Upper lobe of right lung (tissue), 1 donor: ENCODE measurements at places on chromosomes 13 and 19. TPM values are rescaled to one million over a fixed set of nuclear protein-coding genes. Genes with fewer than 3 reads are reported as not detected.

The EDDM13 gene
- total RNA-seq = 1.1 TPM

The CRB3 gene
- 48.4 TPM for total RNA-seq

- H3K27me3 ChIP-seq = no peaks in the 10 kb centered on the region
- H3K27ac ChIP-seq = no peak overlapping the region
- no peaks in the 10 kb centered on the region for H3K36me3 ChIP-seq
- no peak overlapping the region for H3K4me3 ChIP-seq
These were observed 295.8 kb downstream of the NDFIP2 start for GRCh38 chr13:79776531-79777295.

DNA sequence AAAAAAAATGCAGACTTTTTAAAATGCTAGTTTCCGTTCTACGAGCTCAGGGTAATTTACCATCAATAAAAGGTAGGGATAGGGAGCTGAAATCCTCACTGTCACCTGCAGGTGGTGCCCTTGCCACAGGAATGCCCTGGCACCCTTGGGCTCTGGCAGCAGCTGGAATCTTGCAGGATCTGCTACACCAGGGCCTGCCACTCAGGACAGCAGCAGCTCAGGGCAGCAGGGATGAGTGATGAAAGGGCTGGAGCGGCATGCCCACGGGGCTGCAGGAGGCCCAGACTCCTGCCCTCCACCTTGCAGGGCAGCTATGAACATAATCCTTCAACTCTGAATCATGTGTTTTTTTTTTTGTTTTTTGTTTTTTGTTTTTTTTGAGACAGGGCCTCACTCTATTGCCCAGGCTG lies 54.0 kb downstream of the GNG7 start:
- no peak overlapping the region for H3K4me3 ChIP-seq
- H3K27me3 ChIP-seq = no peaks in the 10 kb centered on the region
- H3K36me3 ChIP-seq = no peaks in the 10 kb centered on the region
- no peak overlapping the region for H3K27ac ChIP-seq
- DNase-seq = peak; percentile 87

DNA sequence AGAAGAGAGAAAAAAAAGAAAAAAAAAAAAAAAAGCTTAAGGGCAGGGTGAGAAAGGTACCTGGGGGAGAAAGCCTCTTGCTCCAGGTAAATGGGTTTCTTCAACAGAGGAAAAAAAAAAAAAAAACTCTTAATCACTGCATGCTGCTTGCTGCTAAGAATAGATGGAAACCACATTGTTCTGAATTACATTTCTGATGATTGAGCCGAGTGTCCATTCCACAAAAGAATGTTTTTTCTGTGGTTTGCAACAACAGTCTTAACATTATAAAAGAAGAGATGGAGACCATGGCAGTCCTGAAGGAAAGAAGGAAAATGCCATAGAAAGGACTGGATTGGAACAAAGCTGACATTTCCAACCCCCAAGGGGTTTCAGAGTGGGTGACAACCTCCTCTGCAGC lies 1312.7 kb downstream of the SLITRK1 start:
- H3K36me3 ChIP-seq = no peaks in the 10 kb centered on the region
- no peak overlapping the region for H3K4me3 ChIP-seq
- no peak for DNase-seq
- H3K27me3 ChIP-seq = no peaks in the 10 kb centered on the region
- no peak overlapping the region for H3K27ac ChIP-seq
- H3K4me1 ChIP-seq = no peaks in the 10 kb centered on the region

GRCh38 chr19:42096255-42096837 lies 20.4 kb downstream of the ZNF574 start:
- H3K4me1 ChIP-seq = peaks cover 2% of the 10 kb centered on the region
- no peak for DNase-seq
- no peak overlapping the region for H3K4me3 ChIP-seq
- no peaks in the 10 kb centered on the region for H3K36me3 ChIP-seq

- H3K4me3 ChIP-seq = peak overlapping the region; percentile 75
- no peaks in the 10 kb centered on the region for H3K36me3 ChIP-seq
- DNase-seq = no peak
- no peak overlapping the region for H3K27ac ChIP-seq
- peaks cover 13% of the 10 kb centered on the region for H3K4me1 ChIP-seq
These were observed 1.4 kb downstream of the FZR1 start for GRCh38 chr19:3507371-3508120.

DNA sequence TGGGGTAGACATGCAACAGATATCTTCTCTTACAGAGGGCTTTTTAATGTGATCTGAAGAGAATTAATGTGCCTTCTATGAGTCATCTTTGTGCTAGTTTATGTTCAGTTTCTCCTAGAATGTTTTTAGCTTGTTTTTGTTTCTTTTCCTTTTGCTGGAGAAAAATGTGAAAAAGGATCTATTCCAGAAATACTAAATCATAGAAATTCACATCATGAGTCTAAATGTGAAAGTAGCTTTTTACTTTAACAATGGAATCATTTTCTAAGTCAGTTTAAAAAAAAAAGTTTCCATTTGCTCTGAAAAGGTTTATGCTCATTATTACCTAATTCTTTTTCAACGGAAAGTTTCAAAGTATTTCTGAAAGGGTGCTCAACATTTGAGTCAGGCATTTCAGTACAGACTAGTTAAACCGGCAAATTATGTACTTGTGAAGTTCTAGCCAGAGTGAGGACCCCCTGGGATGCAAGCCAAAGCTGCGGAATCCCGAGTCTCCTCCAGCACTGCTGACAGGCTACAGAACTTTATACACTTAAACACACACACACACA lies 72.9 kb downstream of the SPATA13 start:
- no peaks in the 10 kb centered on the region for H3K36me3 ChIP-seq
- no peaks in the 10 kb centered on the region for H3K27me3 ChIP-seq
- no peaks in the 10 kb centered on the region for H3K4me1 ChIP-seq
- H3K27ac ChIP-seq = no peak overlapping the region
- H3K4me3 ChIP-seq = no peak overlapping the region
- no peak for DNase-seq

- H3K4me1 ChIP-seq = peaks cover 10% of the 10 kb centered on the region
- DNase-seq = no peak
- peak overlapping the region; percentile 86 for H3K4me3 ChIP-seq
- no peaks in the 10 kb centered on the region for H3K36me3 ChIP-seq
- peak overlapping the region; percentile 93 for H3K27ac ChIP-seq
These were observed 740 bp downstream of the ZNF555 start for GRCh38 chr19:2841855-2842574.

GRCh38 chr13:22428188-22428828 lies 752.5 kb upstream of the SGCG start:
- H3K4me3 ChIP-seq = no peak overlapping the region
- no peaks in the 10 kb centered on the region for H3K36me3 ChIP-seq
- peak overlapping the region; percentile 7 for H3K27ac ChIP-seq
- no peaks in the 10 kb centered on the region for H3K4me1 ChIP-seq

DNA sequence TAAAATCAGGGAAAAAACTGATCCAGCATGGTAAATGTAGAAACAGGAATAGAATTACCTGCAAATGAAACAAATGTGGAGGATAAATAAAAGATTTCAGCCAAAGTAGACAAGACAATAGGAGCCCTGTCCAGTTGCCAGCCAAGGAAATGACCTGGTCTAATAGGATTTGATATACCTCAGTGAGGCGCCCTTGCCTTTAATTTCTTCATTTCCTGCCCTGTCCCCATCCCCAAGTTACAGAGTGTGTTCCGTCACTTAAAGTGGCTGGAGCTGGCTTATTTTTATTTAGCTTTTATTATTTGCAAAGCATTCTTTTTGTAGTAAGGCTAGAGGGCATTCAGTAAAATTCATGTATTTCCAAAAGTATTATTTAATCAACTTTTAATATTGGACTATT lies 1022.0 kb downstream of the EFNB2 start:
- no peaks in the 10 kb centered on the region for H3K36me3 ChIP-seq
- no peak overlapping the region for H3K4me3 ChIP-seq

DNA sequence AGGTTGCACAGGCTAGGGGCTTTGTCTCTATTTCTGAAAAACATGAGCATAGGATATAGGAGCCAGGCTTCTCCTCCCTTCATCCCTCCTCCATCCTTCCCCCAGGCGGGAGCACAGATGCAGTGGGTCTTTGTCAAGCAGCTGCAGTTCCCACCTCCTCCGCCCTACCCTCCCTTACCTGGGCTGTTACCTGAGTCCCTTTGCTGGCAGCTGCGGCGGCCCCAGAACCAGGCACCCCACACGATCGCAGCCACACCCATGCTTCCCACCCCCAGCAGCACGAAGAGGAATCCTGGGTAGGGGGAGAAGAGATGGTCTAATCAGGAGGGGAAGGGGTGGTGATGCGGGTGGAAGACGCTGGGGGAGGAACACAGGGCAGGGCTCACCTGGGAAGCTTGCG lies 7.8 kb downstream of the TMIGD2 start:
- H3K4me3 ChIP-seq = no peak overlapping the region
- H3K27ac ChIP-seq = no peak overlapping the region
- H3K36me3 ChIP-seq = no peaks in the 10 kb centered on the region
- peaks cover 19% of the 10 kb centered on the region for H3K27me3 ChIP-seq
- DNase-seq = no peak

The GPR183 gene
- 13.6 TPM for total RNA-seq

DNA sequence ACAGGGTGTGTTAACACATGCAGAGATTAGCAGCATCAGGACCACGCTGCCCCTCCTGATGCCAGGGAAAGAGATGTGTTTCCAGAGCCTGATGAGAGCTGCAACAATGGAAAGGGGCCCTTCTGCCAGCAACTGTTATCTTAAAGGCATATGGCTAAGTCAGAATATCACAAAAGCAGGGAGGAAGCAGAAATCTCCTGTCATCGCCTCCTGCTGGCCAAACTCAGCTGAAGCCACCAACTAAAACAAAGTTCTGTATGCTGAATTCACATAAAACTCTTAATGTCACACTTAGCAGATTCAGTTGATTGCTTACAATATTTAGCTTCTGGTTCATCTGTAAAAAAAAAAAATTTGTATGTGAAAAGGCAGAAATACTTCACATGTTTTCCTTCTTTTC lies 178.2 kb downstream of the GPC5 start:
- no peaks in the 10 kb centered on the region for H3K36me3 ChIP-seq
- H3K4me1 ChIP-seq = no peaks in the 10 kb centered on the region
- H3K4me3 ChIP-seq = no peak overlapping the region
- no peaks in the 10 kb centered on the region for H3K27me3 ChIP-seq
- no peak overlapping the region for H3K27ac ChIP-seq

The UPK1A gene
- not detected for total RNA-seq

DNA sequence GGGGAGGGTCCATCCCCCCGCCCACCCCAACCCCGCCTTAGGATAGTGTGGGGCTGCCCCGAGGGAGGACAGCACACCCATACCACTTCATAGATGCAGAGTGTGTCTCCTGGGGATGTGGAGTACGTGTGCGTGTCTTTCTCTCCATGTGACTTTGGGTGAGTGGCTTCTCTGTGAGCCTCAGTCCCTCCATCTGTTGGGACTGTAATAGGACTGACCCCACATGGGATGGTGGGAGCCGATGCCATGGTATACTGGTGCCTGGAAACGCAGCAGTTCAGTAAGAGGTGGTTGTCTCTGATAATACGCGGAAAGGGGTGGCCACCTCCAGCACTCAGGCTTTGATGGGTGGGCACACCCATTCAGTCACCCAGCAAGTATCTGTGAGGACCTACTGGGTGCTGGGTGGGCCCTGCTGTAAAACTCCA lies 816 bp upstream of the PRKD2 start:
- peaks cover 40% of the 10 kb centered on the region for H3K4me1 ChIP-seq
- DNase-seq = no peak
- peak overlapping the region; percentile 86 for H3K27ac ChIP-seq
- peak overlapping the region; percentile 87 for H3K4me3 ChIP-seq
- H3K27me3 ChIP-seq = no peaks in the 10 kb centered on the region

DNA sequence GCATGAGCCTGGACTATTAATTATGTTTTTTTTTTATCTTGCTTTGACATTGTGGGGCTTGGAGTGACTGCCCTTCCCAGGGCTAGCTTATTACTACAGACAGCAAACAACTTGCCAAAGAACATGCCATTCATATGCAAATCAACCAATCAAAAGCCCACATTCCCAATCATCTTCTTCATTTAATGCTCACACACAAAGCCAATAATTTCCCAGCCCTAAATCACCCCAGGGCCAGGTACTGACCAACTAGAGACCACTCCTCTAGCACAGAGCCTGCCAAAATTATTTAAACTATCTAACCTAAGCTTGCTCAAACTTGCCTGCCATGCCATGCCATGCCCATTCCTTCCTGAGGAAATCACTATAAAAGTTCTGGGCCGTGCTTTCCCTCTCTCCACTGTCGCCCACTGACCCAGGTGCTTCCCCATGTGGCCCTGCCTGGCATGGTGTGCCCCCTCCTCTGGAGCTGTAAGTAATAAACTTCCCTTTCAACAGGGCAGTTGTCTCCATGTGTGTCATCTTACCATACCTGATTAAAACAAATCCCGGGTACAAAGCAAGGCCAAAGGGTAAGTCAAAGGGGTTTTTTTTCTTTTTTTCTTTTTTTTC lies 15.7 kb downstream of the PBX4 start:
- H3K36me3 ChIP-seq = no peaks in the 10 kb centered on the region
- no peak overlapping the region for H3K4me3 ChIP-seq
- no peak for DNase-seq

GRCh38 chr19:54739587-54740497 lies 1.5 kb downstream of the KIR2DL3 start:
- H3K4me1 ChIP-seq = no peaks in the 10 kb centered on the region
- H3K27ac ChIP-seq = no peak overlapping the region
- DNase-seq = no peak
- no peak overlapping the region for H3K4me3 ChIP-seq

The CEACAM4 gene
- total RNA-seq = 4.6 TPM
